Islet precursor cell (in vitro differentiated cells): ENCODE measurements at places on chromosomes 1 and 21.

GRCh38 chr1:30919025-30919881, 10.7 kb upstream of the SDC3 start:
- peak; percentile 72 for DNase-seq

- no peak for DNase-seq
These were observed 85.7 kb upstream of the ABCD3 start for GRCh38 chr1:94332516-94332915.

DNA sequence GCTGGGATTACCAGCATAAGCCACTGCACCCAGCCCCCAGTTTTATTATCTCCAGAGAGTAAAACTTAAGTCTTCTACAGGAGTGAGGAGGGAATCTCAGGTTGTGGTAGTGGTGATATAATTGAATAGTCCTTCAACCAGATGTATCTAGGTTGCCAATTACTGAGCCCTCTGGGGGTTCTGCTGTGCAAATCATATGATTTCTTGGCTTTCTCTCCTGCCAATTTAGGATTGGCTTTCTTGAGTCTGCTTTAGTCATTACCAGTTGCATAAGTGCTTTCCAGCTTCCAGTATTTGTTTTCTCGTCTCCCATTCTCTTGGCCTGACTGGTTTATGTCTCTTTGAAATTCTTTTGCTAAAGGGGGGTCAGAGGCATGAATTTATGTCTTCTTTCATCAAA, 11.1 kb downstream of the CPT2 start:
- DNase-seq: no peak

GRCh38 chr1:235650341-235651169, 971 bp upstream of the GNG4 start:
- DNase-seq: peak; percentile 77

GRCh38 chr1:226589008-226589733, 40.6 kb downstream of the STUM start:
- DNase-seq: peak; percentile 82

GRCh38 chr1:86875722-86876121, 38.2 kb downstream of the SELENOF start:
- no peak for DNase-seq

DNA sequence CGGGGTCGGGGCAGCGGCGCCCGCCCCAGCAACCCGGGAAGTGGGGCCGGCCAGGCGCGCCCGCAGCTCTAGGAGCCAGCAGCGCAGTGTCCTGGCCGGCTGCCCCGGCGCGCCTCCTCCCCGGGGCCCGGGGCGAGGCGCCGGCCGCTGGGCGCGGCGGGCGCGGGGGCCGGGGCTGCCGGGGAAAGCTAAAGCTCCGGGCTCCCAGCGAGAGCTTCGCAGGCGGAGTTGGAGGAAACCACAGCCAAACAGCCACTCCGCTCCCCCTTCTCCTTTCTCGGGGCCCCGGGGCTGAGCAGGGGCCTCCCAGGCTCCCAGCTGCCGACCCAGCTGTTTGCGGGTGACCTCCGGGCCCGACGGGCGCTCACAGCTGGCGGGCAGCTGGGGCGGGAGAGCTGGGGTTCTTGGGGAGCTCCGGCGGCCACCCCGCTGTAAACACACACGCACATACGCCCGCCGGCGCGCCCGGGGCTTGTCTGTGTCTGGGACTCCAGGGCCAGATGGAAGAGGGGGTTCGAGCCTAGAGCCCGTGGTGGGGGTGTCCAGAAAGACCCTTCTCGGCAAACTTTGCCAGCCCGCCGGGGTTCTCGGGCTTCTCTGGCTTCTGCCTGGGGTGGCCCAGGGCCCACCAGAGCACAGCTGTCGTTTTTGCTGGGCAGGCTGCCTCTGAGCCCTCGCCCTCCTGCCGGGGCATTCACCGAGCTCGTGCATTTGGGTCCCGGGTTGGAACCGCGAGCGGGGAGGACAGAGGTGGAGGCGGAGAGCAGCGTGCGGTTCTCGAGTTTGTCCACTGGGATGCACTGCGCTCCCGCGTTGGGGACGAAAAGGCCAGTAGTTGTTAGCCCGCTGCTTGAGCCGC, 1.5 kb downstream of the AJAP1 start:
- peak; percentile 93 for DNase-seq

- DNase-seq: no peak
These were observed 678.0 kb upstream of the ZP4 start for GRCh38 chr1:238568735-238569134.

- DNase-seq: peak; percentile 97
These were observed 427 bp downstream of the CKS1B start for GRCh38 chr1:154974808-154975408.

- peak; percentile 70 for DNase-seq
These were observed 26.6 kb upstream of the HPDL start for GRCh38 chr1:45299981-45300668.

GRCh38 chr1:16118706-16119105, 37.2 kb downstream of the EPHA2 start:
- DNase-seq: peak; percentile 54

- DNase-seq: no peak
These were observed 39.1 kb downstream of the RPS6KC1 start for GRCh38 chr1:213089924-213090677.

GRCh38 chr1:54528613-54529012, 19.4 kb upstream of the ACOT11 start:
- no peak for DNase-seq

GRCh38 chr21:33238565-33239255, 9.0 kb downstream of the IFNAR2 start:
- DNase-seq: no peak

GRCh38 chr1:46996659-46997281, 26.7 kb upstream of the CYP4X1 start:
- no peak for DNase-seq

DNA sequence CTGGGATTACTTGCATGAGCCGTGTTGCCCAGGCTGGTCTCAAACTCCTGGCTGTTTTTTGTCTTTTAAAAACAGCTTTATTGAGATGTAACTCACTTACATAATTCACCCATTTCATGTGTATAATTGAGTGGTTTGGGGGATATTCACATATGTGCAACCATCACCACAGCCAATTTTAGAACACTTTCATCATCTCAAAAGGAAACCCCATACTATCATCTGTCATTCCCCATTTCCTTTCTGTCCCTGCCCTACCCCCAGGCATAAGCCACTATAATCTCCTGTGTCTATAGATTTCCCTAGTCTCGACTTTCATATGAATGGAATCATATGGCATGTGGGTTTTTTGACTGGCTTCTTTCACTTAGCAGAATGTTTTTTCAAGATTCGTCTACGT, 43.3 kb downstream of the GPR137B start:
- DNase-seq: no peak

GRCh38 chr1:20010016-20010415, 30.6 kb upstream of the PLA2G2A start:
- no peak for DNase-seq

GRCh38 chr1:36542962-36543515, 60.3 kb upstream of the CSF3R start:
- DNase-seq: peak; percentile 70

DNA sequence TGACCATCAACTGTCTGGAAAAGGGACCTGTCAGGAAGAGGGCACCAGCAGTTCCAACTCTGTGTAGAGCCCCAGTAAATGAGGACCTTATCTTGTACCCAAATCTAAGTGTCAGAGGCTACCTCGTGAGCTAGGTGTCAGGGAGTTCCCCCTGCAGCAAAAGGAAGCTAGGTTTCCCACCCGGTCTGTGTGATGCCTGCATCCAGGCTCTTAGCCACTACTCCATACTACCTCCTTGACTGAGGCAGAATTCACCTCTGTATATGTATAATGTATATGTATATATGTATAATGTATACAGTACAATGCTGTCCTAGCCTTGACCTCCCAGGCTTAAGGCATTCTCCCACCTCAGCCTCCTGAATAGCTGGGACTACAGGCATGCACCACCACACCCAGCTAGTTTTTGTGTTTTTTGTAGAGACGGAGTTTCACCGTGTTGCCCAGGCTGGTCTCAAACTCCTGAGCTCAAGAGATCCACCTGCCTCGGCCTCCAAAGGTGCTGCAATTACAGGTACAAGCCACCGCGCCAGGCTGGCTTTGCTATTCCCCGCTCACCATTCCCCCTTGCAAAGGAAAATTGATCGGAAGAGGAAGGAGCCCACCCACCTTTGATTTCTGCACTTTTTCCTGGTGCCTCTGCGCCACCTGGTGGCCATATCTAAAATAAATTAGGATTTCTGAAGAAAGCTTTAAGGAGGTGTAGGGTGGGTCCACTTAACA, 15.7 kb upstream of the LUZP1 start:
- DNase-seq: no peak

DNA sequence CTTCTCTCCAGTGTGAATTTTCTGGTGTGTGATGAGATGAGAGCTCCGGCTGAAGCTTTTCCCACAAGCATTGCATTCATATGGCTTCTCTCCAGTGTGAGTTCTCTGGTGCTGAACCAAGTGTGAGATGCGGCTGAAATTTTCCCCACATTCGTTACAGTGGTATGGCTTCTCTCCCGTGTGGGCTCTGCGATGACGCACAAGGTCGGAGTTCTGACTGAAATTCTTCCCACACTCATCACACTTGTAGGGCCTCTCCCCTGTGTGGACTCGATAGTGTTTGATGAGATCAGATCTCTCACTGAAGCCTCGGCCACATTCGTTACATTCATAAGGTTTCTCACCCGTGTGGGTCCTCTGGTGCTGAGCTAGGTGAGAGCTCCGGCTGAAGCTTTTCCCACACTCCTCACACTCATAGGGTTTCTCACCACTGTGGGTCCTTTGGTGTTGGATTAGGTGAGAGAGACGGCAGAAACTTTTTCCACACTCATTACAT, 7.4 kb downstream of the ZNF436 start:
- DNase-seq: no peak

DNA sequence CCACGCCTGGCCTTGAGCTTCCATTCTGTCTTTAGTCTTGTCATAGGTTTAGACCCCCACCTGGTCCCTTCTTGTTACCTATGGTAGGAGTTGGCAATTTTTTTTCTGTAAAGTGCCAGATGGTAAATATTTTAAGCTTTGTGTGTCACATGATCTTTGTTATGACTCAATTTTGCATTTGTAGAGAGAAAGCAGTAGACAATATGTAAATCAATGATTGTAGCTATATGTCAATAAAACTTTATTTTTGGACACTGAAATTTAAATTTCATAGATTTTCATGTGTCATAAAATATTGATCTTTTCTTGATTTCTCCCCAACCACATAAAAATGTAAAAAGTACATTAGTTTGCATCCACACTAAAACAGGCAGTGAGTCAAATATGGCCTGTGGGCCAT, 8.0 kb downstream of the MKNK1 start:
- DNase-seq: no peak

DNA sequence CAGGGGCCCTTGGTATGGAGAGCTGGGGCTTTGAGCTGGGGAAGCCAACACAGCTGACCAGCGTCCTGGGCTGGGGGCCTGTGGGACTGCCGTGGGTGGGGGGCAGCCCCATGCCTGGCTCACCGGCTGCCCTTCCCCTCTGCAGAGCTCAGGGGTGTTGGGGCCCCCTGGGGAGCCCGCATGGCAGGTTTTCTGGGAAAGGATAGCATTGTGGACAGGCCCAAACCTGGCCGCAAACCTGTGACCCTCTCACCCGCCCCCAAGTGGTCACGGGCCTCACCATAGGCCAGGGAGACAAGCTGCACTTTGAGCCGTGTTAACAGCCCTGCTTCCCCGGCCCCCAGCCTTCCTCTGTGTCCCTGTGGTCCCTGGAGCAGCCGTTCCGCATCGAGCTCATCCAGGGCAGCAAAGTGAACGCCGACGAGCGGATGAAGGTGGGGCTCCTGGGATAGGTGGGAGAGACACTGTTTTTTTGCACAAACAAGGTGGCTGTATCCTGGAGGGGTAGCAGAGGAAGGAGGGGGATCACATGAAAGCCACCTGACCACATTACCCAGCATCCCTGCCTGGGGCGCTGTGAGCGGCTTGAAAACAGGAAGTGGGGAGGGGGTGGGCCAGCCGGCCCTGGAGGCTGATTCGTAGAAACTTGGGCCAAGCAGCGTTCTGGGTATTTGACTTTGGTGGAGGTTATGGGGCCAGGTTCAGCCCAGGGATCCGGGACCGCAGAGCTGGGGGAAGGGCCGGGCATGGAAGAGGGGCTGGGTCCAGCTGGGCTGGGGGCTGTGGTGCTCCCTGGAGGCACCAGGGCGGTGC, 65.9 kb downstream of the PIK3CD start:
- peak; percentile 83 for DNase-seq

GRCh38 chr21:33984021-33984481, 68.4 kb upstream of the ATP5PO start:
- DNase-seq: no peak

DNA sequence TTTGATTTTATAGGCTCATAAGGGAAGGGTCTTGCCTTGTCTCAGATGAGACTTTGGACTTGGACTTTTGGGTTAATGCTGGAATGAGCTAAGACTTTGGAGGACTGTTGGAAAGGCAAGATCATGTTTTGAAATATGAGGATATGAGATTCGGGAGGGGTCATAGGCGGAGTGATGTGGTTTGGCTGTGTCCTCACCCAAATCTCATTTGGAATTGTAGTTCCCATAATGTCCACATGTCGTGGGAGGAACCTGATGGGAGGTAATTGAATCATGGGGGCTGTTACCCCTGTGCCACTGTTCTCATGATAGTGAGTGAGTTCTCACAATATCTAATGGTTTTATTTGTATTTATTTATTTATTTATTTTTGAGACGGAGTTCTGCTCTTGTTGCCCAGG, 6.9 kb upstream of the CSDE1 start:
- DNase-seq: no peak

DNA sequence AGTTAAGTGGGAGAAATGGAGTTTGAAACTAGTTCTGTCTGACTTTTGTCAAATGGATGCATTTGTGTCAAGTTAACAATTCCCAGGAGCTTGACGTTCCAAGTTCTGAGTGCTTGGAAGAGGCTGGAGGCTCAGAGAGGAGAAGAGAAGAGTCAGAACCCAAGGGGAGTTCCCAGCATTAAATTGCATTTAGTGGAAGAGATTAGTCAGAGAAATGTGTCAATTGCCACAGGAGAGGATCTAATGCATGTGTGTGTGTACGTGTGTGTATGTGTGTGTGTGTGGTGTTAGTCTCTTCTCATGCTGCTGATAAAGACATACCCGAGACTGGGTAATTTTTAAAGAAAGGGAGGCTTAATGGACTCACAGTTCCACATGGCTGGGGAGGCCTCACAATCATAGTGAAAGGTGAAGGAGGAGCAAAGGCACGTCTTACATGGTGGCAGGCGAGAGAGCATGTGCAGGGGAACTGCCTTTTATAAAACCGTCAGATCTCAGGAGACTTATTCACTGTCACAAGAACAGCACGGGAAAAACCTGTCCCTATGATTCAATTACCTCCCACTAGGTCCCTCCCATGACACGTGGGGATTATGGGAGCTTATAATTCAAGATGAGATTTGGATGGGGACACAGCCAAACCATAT, 101.5 kb upstream of the TMEM51 start:
- DNase-seq: no peak

DNA sequence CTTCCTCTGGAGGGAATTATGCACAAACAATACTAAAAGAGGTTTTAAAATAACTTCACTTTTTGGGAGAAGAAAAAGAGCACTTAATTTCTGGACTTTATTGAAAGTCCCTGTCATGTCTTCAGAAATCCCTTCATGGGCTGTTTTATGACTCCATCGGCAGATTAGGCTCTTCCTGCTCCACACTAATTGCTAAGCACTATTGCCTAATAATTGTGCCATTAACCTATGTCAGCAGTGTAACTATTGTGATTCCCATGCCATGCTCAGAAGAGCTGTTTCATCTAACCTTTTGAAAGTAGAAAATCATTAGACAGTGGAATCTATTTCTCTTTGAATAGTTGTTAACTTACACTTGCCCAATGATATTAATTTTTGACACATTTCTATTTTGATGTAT, 489.3 kb upstream of the RUNX1 start:
- DNase-seq: no peak

GRCh38 chr1:173688300-173688699, 18.6 kb upstream of the ANKRD45 start:
- DNase-seq: no peak
